ENCODE measurements at places on chromosomes 13 and 19. TPM values are rescaled to one million over a fixed set of nuclear protein-coding genes. Genes with fewer than 3 reads are reported as not detected.

Gene PPFIA3
- 3.9 TPM for total RNA-seq

Gene PSMD8
- total RNA-seq: 178 TPM

Gene ZNF491
- total RNA-seq: 0.76 TPM

Gene TNFSF13B
- total RNA-seq: 2.8 TPM

Gene PCSK4
- total RNA-seq: 4.4 TPM

Gene HCN2
- 0.18 TPM for total RNA-seq

All from activated CD8-positive, alpha-beta T cell treated with anti-CD3 and anti-CD28 coated beads for 36 hours (primary cell).